Common myeloid progenitor, CD34-positive (primary cell): ENCODE measurements at places on chromosomes 16 and 17.

DNA sequence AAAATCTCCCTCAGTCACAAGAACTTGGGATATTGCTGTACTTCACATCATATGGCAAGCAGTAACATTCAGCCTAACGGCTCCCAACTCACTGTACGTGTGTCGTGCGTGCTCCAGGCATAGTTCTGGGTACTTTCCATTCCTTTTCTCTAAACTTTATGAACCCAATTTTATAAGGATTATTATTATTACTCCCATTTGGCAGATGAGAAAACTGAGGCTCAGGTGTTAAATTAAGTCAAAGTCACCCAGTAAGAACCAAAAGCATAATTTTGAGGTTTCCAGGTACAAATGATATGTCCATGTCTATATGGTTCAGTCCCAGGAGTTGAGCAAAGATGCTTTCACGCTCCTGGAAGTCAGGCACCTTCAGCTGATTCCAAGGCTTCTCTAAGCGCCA lies 4.8 kb upstream of the C1QBP start:
- DNase-seq = no peak

GRCh38 chr17:80668375-80669148 lies 123.9 kb downstream of the RPTOR start:
- DNase-seq = no peak

DNA sequence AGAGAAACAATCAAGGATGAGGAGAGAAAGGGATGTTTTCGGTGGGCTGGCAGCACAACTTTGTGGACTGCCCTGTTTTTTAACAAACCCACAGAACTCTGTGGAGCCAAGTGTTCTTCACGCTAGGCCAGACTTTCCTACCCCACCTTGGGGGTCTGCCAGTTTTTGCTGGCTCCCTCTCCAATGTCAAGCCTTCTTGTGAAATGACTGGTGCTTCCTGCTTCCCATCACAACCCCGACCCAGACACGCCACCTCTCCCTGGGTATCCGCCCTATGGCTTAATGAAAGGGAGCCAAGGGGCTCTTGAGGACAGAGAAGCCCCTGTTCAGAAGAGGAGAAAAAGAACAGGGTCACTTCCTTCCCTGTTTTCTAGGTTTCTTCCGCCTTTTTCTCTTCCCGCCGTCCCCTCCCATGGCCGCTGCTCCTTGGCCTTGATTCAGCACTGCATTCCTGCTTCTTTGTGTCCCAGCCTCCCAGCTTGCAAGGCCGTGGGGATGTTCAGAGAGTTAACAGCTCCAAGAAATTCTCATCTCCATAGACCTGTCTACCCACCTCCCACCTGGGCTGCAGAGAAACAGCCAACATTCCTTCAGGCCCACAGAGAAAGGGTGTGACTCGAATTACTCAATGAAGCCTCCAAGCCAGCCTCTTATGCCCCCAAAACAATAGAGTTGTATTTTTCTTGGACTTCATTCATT lies 16.5 kb upstream of the SOX9 start:
- DNase-seq = no peak

GRCh38 chr17:32917842-32918241 lies 10.1 kb upstream of the TMEM98 start:
- no peak for DNase-seq

- DNase-seq = no peak
Measured at GRCh38 chr17:72466199-72466598, 345.4 kb downstream of the SOX9 start.

DNA sequence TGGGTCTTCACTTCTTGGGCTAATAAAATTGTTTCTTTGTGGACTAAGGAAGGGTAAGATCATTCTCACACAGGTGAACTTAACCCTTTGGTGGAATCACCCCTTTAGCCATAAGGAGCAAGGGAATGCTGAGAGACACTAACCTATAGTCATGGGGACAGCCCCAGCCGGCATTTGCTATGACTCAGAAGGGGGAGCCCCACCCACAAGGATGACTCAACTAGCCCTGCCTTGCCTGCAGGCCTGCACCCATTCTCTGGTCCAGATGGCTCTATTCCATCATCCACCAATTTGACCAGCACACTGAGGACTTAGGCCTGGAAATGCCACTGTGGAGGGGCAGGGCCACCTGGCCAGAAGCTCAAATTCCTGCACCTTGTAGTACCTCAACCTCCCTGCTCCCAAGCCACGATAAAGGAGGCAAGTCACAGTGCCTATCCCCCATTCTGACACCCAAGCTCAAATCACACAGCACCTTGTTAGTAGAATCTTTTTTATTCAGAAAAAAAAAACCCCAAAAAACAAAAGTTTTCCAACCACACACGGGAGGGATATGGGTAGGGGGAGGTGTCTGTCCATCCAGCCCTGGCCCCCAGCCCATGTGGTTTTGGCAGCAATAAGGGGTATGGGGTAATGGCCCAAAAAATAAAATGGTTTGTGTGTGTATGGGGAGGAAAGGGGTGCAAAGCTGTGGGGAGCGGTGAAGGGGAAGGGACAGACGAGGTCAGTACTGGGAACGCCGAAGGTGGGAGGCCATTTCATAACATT lies 3.0 kb downstream of the PFN1 start:
- DNase-seq = peak; percentile 71

GRCh38 chr16:4152267-4152666 lies 36.0 kb upstream of the ADCY9 start:
- no peak for DNase-seq

DNA sequence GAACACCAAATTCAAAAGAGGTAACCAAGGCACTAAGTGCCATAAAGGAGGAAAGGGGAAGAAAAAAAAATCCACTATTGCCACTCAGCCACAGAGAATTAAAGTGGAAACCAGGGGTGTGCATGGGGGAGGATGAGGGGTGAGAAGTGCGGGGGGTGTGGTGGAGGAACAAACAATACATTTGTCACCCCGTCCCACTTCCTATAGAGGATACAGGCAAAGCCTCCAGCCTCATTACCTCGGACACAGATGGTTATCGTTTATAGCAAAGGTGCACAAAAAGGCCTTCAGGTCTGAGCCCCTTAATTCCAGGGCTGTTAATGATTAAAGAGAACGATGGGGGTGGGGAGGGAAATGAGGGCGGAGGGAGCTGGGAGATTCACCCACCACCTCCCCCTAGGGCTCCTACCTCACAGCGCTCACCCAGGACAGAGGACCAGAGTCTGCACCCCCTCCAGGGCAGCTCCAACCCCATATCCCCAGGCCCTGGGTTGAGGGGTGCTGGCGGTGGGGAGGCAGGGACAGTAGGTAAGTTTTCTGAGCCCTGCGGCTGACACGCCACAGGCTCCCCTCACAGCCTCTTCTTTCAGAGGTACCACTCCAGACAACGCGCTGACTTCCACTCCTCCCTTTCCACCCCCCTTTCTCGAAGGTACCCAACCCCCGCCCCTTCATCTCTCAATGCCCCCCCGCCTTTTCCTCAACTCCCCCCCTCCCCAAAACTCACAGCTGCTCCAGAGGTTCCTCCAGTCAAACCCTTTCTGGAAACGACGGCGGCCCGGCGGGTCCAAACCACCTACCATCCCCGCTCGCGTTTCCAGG lies 470 bp downstream of the DCUN1D3 start:
- DNase-seq = peak; percentile 70

GRCh38 chr17:55334285-55334684 lies 69.5 kb downstream of the HLF start:
- no peak for DNase-seq

GRCh38 chr17:8220783-8221662 lies 10.6 kb upstream of the AURKB start:
- DNase-seq = peak; percentile 88

GRCh38 chr16:31420037-31420436 lies 8.1 kb downstream of the COX6A2 start:
- no peak for DNase-seq

GRCh38 chr16:57175896-57176295 lies 9.9 kb downstream of the PSME3IP1 start:
- DNase-seq = no peak

- no peak for DNase-seq
Measured at GRCh38 chr16:17468611-17469010, 2.1 kb downstream of the XYLT1 start.

- DNase-seq = no peak
Measured at GRCh38 chr17:10931133-10931532, 93.2 kb upstream of the PIRT start.

DNA sequence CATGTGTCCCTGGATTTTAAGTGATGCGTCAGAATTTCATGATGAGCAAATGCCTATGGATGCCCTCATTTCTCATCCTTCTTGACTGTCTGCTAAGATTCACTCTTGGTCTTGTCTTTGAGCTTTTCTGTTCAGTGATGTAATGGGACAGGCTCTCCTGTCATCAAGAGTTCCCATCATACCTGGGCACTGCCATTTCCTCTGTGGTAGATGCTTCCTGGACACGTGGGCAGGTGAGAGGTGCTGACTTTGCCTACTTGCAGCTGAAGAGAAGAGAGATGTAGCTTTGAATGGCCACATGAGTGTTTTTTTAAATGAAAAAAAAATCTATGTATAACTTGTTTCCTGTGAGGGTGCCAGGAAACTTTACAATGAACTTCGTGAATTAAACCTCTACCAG lies 557.7 kb downstream of the MAF start:
- DNase-seq = peak; percentile 6

DNA sequence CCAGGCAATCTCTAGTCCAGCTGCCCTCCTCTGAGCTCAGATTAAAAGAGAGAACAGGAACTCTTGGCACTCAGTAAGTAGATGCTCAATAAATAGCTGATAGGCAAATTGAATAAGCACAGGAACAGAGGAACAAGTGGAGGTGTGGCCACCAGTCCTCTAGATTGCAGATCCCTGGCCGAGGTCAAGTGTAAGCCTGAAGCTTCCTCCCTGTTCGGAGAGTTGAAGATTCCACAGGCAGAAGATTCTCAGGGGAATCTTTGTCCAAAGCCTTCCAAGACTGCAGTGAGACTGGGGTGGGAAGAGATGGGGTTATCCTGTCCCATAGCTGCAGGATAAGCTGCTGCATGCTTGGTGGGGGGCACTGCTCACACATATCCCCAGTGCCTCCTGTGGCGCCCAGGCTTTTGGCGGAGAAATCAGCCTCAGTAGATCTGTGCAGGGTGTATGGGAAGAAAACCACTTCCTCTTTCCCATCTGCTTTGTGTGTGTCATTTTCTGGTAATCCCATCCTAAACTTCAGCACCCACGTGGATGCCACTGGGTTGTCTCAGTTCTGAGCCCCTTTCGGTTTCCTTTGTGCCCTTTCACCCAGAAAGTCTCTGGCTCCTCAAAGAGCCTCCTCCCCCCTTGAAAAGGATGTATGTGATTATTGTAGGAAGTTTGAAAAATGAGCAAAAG lies 12.1 kb downstream of the CD300A start:
- DNase-seq = peak; percentile 78

DNA sequence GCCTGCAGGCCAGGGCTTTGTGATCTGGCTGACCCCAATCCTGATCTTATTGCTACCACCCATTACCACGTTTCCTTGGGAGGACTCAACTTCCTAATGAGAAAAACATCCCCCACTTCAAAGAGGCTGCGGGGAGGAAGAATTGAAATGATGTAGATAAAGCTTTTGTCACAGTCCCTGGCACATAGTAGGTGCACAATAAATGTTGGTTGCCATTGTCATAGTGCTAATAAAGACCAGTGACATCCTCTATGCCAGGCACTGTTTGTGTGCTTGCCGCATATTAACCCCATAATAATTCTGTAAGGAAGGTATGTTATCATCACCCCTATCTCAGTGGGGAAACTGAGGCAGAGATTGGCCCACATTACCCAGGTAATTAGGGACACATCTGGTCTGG lies 22.4 kb downstream of the WNT3 start:
- DNase-seq = no peak

DNA sequence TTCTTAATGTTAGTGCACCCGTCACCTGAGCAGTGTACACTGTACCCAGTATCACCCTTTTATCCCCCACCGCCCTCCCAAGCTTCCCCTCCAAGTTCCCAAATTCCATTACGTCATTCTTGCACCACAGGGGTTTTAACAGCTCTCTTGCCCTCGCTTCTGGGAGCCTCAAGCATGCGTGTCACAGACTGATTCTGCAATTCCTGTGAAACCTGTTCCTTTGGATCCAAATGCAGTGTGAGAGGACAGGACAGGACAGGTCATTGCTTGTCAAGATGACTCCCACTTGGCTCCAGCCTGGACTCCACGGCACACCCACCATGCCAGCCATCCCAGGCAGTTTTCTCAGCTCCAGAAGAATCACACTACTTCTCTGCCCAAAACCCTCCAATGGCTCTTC lies 44.1 kb downstream of the CYB5D2 start:
- no peak for DNase-seq
